ENCODE measurements at places on chromosomes 2 and 18.
A peak's percentile ranks its signal among the peaks of the same experiment; 100 is the strongest.

DNA sequence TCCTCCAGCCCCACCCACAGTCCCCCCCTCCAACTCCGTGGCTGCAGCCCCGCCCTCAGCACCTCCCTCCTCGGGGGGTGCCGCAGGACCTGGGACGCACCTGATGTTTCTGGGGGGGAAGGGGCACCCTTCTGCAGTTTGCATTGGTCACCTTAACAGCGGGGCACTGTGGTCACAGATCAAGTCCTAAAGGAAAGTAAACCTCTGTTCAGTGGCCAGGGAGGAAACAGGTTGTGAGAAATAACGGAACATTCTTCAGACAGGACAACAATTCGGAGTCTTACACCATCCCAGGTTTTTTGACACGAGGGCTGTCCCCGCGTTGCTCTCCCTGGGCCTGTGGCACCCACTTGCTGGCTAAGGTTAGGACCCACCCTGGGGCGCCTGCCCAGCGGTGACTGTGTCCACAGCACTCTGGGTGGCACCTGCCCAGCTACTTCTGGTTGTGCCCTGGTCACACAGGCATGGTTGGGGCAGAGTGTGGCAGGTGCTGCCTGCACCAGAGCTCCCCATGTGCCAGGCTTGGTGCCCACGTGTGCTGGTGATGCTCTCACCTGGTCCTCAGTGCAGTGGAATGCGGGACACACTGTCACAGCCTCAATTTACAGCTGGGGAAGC is 93.5 kb upstream of the OTOS start:
- DNase-seq, result no peak

- no peak for DNase-seq
Measured at GRCh38 chr18:79496978-79497637, 101.4 kb downstream of the NFATC1 start.

- DNase-seq, result no peak
Measured at GRCh38 chr2:43143756-43144155, 82.7 kb downstream of the ZFP36L2 start.

GRCh38 chr2:178761759-178762371 is 45.4 kb downstream of the TTN start:
- peak; percentile 63 for DNase-seq

DNA sequence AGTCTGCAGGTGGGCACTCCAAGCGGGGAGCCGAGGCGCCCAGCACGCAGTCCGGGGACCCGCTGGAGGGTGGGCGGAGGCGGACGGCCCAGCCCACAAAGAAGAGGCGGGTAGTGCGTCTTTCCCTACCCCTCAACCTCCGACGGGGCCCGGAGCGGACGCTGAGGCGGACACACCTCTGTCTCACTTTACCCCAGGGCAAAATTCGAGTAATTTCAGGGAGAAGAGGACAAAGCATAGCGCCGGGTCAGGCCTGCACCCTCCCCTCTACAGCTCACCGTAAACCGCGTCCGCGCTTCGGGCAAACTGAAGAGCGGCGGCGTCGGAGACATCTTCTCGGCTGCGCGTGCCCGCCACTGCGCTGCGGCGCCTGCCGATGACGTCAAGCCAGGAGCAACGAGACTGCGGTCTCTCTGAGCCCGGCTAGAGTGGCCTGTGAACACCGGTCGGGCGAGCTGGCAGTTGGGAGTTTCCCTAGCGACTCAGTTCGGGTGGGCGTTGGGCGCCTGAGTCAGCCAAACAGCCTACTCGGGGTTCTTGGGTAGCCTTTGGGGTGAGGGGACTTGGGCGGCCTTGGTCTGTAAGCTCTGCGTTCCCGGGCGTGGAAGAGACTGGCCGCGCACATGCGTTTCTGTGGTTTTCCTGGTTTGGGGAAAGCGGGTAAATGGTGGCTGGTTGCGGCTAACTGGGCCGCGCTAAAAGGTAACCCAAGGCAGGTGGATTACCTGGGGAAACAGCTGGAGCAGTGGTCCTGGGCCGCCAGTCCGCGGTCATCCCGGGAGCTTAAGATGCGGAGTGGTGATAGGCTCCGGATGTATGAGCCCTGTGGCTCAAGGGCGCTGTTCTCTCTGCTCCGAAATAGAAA is at the start of gene THOC1:
THOC1 (minus strand) TSS at position 360 of the 865 bp plus-strand sequence; CDS start at position 332, 28 bp downstream.
- peak; percentile 88 for DNase-seq

- DNase-seq, result no peak
Measured at GRCh38 chr2:172031536-172031935, 31.8 kb downstream of the METAP1D start.
